ENCODE measurements at places on chromosomes 11 and 22. TPM values are rescaled to one million over a fixed set of nuclear protein-coding genes. Genes with fewer than 3 reads are reported as not detected.

- DNase-seq: no peak
These were observed 18.4 kb upstream of the CTSD start for GRCh38 chr11:1782031-1782590.

- DNase-seq: peak; percentile 39
These were observed 1.0 kb upstream of the LIF start for GRCh38 chr22:30247561-30247960.

The SYT8 gene
- total RNA-seq: 3.5 TPM

GRCh38 chr22:33569559-33569958 is 350.7 kb downstream of the LARGE1 start:
- DNase-seq: no peak

DNA sequence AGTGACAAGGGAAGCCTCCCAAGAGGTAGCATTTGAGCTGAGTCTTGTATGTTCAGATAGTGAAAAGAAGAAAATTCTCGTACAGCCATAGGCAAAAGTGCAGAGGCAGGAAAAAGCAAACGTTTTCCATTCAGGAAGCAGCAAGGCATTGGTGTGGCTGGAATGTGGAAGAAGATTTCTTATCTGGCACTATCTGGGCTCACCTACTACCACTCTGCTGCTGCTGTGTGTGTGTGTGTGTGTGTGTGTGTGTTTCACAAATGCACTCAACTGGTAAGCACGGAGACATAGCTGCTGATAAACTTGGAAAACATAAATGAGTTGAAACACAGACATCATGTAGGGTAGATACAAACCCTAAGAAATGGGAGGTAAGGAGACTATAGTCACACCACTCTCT is 92.8 kb upstream of the ARHGAP42 start:
- DNase-seq: no peak

- no peak for DNase-seq
These were observed 84.9 kb upstream of the PRR5 start for GRCh38 chr22:44616882-44617655.

The OR52I1 gene
- total RNA-seq: not detected

Data from colonic mucosa (tissue), 4 donors.